ENCODE measurements at places on chromosomes 5 and 9. TPM values are rescaled to one million over a fixed set of nuclear protein-coding genes. Genes with fewer than 3 reads are reported as not detected.

The PRDM12 gene
- not detected for total RNA-seq

The IFNA13 gene
- not detected for total RNA-seq

The OGN gene
- not detected for total RNA-seq

The C9orf43 gene
- 0.86 TPM for total RNA-seq

The PTGDS gene
- total RNA-seq = 4.8 TPM

The PCDHGA1 gene
- 0.78 TPM for total RNA-seq

The PRRX2 gene
- total RNA-seq = not detected

The HSD17B3 gene
- 2.1 TPM for total RNA-seq

The TGFBI gene
- total RNA-seq = 13.2 TPM

The VCAN gene
- 0.06 TPM for total RNA-seq

The KCNV2 gene
- not detected for total RNA-seq

The LCP2 gene
- 291 TPM for total RNA-seq

The POU5F2 gene
- total RNA-seq = 1.9 TPM

The MLANA gene
- not detected for total RNA-seq

The LCN12 gene
- 0.72 TPM for total RNA-seq

The PHF24 gene
- not detected for total RNA-seq

The FBN2 gene
- total RNA-seq = 0.30 TPM

The PCAT7 gene
- not detected for total RNA-seq

The ROPN1L gene
- total RNA-seq = 0.42 TPM

The REEP2 gene
- total RNA-seq = not detected

The SLC6A19 gene
- not detected for total RNA-seq

The SHISAL2B gene
- not detected for total RNA-seq
